ENCODE measurements at places on chromosomes 7 and 10.

GRCh38 chr10:114603948-114604347, 54.1 kb downstream of the ABLIM1 start:
- DNase-seq, result no peak

- DNase-seq, result no peak
These were observed 7.1 kb upstream of the PAX2 start for GRCh38 chr10:100738055-100738827.

DNA sequence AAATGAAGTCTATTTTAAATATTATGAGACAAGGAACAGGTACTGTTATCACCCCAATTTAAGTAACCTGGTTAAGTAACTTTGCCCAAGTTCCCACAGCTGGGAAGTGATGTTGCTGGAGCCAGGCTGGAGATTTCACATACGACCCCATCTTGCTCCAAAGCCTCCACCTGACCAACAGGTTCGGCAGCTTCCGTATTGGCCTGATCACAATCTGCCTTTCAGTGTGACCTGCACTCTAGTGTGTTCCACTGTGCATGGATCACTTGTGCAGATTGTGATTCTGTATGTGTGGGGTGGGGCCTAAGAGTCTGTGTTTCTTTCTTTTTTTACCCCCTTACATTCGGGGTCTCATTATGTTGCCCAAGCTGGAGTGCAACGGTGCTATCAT, 66.1 kb downstream of the PRTFDC1 start:
- DNase-seq, result no peak

- DNase-seq, result no peak
These were observed 7.1 kb downstream of the GUSB start for GRCh38 chr7:65974876-65975275.

DNA sequence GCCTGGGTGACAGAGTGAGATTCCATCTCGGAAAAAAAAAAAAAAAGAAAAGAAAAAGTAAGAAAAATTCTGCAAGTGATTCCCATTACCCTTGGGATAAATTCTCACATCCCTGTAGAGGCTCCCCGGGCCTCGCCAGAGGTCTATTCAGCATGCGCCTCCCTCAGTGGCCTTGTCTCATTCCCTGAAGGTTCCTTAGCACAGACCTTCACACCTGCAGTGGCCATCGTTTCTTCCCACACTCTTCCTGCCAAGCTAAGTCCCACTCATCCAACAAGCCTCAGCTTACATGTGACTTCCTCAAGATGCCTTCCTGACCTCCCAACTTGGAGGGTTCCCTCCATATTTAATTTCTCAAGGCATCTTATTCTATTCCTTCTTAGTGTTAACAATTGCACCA, 20.9 kb upstream of the BAG3 start:
- DNase-seq, result no peak

DNA sequence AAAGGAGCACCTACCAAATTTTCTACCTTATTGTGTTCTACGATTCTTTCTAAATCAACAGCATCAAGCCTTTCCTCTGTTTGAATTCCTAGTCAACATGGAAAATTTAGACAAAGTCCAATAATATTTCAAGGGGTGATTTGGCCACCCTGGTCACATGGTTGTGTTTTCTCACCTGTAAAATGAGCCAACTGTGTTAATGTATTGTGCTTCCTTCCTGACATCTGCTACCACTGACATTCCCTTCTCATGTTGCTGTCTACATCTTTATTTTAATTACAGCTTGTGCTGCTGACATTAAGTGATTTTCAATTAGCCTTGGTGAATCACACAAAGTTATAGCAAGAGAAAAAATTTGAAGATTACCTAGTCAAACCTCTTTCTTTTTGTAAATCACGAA, 83.0 kb upstream of the NPSR1 start:
- no peak for DNase-seq
